Astrocyte (in vitro differentiated cells and primary cell): ENCODE measurements at places on chromosomes 16 and 17. TPM values are rescaled to one million over a fixed set of nuclear protein-coding genes. Genes with fewer than 3 reads are reported as not detected.
A peak's percentile ranks its signal among the peaks of the same experiment; 100 is the strongest.

Gene FOXN1
- total RNA-seq = not detected in 2 replicates

Gene CLEC10A
- not detected in 2 replicates for total RNA-seq

- DNase-seq = peak; percentile 59
Observed at GRCh38 chr17:15398736-15399331, 57.4 kb upstream of the TEKT3 start.

DNA sequence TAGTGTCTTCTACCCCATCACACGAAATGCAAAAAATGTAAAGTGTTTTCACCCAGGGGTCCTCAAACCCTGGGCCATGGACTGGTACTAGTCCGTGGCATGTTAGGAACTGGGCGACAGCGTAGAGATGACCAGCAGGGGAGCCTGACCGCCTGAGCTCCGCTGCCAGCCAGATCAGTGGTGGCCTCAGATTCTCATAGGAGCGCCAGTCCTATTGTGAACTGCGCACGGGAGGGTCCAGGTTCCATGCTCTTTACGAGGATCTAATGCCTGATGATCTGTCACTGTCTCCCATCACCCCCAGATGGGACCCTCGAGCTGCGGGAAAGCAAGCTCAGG, 4.5 kb downstream of the SCARF1 start:
- no peak for DNase-seq

Gene NAE1
- total RNA-seq = 55.0 and 65.0 TPM in 2 replicates

DNA sequence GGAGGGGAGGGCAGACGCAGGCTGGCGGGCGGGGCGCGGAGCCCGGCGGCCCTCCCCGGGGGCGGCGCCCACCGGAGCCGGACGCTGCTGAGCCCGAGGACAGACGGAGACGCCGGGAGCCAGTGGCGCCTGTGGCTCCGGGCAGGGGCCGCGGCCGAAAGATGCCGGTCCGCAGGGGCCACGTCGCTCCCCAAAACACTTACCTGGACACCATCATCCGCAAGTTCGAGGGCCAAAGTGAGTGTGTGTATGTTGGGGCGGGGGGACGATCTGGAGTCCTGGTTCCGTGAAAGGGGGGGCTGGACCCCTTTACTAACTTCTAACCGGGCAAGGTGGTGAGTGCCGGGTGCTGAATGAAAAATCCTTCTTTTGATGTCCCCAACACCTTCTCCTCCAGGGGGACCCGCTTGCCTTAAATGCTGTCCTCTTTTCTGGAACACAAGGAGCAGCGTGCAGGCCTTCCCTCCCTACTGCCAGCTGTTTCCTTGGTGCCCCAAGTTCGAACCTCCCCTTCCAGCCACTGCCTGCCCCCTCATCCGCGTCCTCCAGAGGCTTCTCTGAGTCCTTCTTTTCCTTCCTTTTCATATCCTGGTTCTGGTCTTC, at the start of gene KCNH6:
Gene KCNH6 (plus strand): TSS at position 106 of the 603 bp plus-strand sequence. CDS start 56 bp downstream, at position 162.
- no peak for DNase-seq

- no peak for DNase-seq
Observed at GRCh38 chr16:12998361-12999085, 97.1 kb downstream of the SHISA9 start.

DNA sequence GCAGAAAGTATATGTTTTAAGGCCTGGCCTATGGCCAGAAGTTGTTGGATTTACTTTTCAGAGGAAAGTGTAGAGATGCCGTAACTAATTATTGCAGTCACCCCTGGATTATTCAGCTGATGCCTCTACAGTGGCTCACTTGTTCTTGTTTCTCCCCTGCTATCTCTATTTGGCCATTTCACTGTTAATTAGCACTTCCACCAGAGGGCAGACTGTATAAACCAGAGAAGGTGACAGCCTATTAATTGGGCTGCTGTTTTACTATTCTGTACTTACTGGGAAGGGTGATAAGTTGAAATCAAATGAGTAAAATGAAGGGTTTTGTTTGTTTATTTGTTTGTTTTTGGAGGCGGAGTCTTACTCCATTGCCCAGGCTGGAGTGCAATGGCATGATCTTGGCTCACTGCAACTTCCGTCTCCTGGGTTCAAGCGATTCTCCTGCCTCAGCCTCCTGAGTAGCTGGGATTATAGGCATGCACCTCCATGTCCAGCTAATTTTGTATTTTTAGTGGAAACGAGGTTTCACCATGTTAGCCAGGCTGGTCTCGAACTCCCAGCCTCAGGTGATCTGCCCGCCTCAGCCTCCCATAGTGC, 66.0 kb downstream of the CDK12 start:
- no peak for DNase-seq

GRCh38 chr16:84373907-84374489, 5.7 kb downstream of the ATP2C2 start:
- DNase-seq = peak; percentile 23
